ENCODE measurements at places on chromosomes 3 and 15.
A peak's percentile ranks its signal among the peaks of the same experiment; 100 is the strongest.

GRCh38 chr3:33067484-33067883, 29.5 kb downstream of the GLB1 start:
- no peak for ATAC-seq

- ATAC-seq = peak; percentile 89
These were observed 887.5 kb downstream of the DIPK2A start for GRCh38 chr3:144859161-144859560.

DNA sequence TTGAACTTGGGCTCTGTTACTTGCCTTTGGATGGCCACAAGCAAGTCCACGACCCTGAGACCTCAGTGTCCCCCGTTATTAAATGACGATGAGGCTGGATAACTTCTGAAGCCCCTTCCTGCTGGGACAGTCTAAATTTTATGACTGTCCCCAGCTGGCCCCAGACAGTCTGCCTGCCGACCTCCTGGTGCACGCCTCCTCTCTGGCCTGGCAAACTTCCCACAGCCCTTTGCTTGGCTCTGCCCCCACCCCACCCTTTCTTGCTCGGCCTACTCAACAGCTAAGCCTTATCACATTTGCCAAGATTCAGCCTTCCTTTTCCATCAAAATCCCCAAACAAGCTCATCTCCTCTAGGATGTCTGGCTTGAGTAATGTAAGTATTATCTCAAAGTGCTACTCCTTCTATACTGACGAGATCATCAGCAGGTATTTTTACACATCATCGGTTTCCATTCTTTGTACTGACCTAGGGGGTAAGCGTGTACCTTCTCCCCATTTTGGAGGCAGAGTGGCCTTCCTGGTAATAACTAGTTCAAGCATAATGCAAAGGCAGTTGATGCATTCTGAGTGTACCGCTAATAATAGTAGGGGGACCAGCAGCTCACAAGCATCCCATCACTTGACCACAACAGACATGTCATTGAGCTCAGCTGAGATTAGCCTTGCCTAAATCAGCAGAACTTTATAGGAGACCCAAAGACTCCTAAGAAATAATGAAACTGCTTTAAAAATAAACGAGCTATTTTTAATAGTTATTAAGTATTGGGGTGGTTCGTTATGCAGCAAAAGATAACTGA, 120.8 kb upstream of the HACD2 start:
- ATAC-seq = no peak

GRCh38 chr3:13452490-13453335, 27.4 kb upstream of the HDAC11 start:
- ATAC-seq = no peak

DNA sequence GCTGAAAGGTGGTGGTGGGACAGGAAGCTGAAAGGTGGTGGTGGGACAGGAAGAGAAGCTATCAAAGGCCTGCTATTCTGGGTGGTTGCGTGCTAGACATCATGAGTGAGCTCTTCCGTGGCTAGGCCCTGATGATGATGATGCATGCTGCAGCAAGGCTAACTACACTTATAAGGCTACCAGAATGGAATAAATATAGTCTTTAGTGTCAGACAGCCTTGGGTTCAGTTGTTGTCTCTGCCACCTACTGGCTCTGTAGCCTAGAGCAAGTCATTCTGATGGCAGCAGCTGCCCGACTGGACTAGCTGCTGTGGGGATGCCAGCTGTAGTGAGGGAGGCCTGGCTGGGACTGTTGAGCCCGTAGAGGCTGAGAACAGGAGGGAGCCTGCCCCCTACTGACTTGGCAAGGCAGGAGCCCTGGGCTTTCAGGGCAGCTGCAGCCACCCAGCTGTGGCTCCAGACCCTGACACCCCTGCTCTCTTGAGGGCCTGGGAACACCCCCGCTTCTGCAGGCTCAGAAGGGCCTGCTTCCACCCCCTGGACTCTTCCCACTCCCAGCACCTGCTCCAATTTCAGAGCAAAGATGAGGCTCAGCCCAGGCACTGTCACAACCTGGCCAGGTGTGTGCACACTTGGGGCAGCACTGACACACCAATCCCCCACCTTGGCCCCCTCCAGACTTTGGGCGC, 21.4 kb upstream of the ZBED2 start:
- ATAC-seq = no peak

DNA sequence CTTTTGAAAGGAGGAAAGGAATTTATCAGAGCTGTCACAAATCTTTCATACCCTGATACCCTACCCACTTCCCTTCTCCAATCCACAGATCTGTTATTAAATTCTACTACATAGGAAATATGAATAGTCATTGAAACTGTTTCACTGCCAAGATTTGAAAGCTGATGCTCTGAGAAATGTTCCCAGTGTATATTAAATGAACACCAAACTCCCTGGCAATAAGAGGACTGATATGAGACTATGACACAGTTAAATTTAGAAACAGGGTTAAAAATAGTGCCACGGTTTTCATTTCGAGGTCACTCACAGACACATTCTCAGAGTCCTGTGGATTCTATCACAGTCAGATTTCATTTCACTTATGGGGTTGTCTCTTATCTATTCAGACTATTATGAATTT, 27.2 kb upstream of the GBE1 start:
- no peak for ATAC-seq

DNA sequence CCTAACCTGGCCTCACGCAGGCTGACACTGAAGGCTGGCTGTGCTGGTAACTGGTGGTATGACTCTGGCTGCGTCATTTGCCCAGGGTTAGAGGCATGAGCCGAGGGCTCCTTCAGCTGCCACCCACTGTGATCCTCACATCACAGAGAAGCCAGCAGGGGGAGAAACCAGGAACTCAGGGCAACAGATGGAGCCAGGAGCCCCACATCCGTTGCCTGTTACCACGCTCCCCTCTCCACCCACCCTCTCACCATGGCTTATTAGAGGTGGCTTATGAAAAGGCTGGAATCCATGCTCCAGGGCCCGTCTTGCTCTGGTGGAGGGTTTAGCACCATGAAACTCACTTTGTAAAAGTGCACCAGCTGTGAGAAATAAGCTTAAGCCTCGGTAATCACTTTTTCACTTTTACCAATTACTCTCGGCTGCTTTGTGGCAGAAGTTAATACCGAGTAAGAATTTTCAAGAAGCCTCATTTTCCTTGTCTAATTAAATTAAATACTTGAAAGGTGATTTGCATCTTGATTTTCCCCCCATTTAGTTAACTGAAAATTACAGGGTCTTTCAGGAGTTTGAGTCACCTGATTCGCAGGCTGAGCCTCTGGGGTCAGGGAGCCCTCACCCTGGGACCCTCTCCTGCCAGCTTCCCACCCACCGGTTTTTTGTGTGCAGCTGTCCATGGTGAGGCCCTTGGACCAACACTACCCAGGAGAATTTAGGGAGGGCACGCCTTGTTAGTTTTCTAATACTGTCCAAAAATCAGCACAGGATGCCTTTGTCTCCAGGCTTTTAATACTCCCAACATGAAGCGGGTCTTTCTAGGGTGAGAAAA, 60.9 kb downstream of the ASB7 start:
- no peak for ATAC-seq

GRCh38 chr3:148513096-148513543, 184.6 kb upstream of the AGTR1 start:
- ATAC-seq = no peak

GRCh38 chr15:99574048-99574447, 8.3 kb downstream of the MEF2A start:
- ATAC-seq = no peak

DNA sequence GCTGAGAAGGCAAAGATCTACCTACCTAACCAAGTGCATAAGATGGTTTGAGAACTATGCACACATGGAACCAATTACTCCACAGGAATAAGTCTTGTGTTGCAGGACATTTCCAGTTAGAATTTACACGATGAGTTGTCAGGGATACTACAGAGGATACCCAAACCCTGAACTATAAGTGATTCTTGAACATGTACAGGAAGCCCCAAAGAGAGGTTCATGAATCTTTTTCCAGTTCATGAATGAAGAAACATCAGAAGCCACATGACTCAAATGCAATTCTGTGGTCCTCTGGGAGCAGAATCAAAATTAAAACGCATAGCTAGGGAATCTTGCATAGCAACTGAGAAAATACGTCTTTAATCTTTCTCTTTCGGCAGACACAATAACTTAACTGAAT, 114.1 kb upstream of the LMCD1 start:
- no peak for ATAC-seq

GRCh38 chr15:84778194-84778593, 29.8 kb downstream of the ZNF592 start:
- ATAC-seq = no peak

DNA sequence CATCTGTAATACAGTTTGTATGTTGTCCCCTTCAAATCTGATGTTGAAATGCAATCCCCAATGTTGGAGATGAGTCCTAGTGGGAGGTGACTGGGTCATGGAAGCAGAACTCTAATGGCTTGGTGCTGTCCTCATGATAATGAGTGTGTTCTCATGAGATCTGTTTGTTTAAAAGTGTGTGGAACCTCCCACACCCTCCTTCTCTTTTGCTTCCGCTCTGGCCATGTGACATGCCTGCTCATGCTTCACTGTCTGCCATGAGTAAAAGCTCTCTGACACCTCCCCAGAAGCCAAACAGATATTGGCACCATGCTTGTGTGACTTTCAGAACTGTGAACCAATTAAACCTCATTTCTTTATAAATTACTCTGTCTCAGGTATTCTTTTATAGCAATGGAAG, 794.0 kb upstream of the CFAP20DC start:
- ATAC-seq = peak; percentile 31

- ATAC-seq = no peak
These were observed 42.5 kb upstream of the NUDT16 start for GRCh38 chr3:131338948-131339640.

- no peak for ATAC-seq
These were observed 703.1 kb upstream of the CFAP20DC start for GRCh38 chr3:59752925-59753324.

- no peak for ATAC-seq
These were observed 315.0 kb upstream of the LRRFIP2 start for GRCh38 chr3:37489355-37489754.

DNA sequence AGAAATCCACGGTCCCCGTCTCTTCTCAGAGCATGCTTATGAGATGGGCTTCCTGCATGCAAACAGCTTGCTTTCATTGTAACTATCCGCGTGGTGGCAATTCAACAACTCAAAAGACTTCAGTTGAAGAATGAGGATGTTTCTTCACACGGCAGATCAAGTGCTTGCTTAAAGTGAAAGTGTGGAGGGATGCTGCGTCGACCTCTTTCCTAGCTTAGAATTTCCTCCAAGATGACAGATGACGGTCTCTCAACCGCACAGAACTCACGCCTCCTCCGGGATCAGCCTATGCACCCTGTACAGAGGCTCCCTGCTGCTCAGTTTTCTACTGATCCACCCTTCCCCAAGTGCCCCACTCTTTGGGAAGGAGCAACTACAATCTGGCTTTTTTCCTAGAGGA, 47.8 kb downstream of the PCSK6 start:
- ATAC-seq = no peak

GRCh38 chr15:40256638-40257235, 17.9 kb downstream of the PAK6 start:
- peak; percentile 88 for ATAC-seq

DNA sequence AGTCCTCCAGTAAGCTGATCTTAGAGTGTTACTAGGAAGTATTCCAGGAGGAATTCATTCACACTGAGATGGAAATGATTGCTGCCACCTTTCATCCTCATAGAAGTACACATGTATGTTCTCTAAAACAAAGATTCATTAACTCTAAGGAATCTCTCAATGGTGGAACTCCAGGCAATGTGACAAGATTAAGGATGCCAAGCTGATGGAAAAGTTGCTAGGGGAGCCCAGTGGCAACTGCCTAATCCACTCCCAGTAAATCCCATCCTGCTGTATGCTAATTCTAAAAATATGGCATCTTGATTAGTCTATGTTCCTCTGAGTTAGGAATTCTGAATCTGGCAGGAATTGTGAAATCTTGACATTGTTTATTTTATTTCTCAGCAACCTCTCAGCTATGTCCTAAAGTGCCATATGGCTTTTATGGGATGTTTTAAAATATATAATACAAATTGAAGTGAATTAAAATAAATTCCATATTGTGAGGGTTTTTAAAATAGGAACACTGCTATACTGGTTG, 210.0 kb upstream of the TRIM42 start:
- ATAC-seq = no peak

- no peak for ATAC-seq
These were observed 64.4 kb downstream of the ABI3BP start for GRCh38 chr3:100928638-100929428.

DNA sequence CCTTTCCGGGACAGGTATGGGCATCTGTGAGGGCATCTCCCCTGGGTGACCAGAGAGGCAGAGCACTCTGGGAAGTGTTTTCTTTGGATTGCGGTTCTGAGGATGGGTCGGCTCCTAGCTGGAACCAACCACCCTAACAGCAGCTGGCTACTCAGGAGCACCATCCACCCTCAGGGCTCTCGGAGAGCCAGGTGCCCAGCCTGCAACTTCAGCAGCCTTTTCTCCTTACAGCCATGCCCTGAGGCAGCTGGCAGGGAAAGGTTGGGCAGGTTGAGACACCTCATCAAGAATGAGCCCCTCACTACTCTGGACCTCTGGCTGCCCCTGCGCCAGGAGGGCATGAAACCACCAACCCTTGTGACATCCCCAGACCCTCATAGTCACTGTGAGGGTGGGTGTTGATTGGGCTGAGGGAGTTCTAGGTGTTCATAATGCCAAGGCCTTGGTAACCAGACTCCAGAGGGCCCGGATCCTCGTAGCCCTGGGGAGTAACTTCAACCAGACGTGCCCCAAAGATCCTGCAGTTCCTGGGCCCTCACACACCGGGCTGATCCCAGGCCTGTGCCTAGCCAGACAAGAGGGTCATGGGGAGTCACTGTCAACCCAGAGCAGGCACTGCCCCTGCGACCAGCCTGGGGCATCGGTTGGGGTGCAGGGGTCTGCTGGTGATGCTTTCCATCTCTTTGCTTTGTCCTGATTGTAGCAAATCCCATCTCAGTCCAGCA, 114.4 kb upstream of the ABHD17C start:
- no peak for ATAC-seq

DNA sequence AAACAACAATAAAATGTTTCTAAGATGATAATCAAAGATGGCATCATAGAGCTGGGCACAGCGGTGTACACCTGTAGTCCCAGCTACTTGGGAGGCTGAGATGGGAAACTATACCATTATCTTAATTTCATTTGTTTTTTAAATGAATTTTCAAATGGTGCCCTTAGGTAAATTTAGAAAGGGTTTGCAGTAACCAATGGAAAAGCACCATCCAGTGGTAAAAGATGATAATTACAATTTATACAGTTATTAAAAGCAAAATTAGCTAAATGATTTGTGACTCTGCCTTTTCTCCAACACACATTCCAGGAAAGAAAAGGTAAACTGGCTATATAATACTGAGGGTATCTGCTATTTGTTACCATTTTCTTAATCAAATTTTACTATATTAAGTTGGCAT, 14.4 kb upstream of the ANKRD28 start:
- no peak for ATAC-seq

- peak; percentile 26 for ATAC-seq
These were observed 871.0 kb downstream of the OTOL1 start for GRCh38 chr3:162367429-162368260.

GRCh38 chr3:174270841-174271240, 588.3 kb upstream of the NAALADL2 start:
- ATAC-seq = peak; percentile 61
